ENCODE measurements at places on chromosomes 4 and X.

- no peak for DNase-seq
Observed at GRCh38 chr4:86927843-86928395, 6.9 kb upstream of the AFF1 start.

DNA sequence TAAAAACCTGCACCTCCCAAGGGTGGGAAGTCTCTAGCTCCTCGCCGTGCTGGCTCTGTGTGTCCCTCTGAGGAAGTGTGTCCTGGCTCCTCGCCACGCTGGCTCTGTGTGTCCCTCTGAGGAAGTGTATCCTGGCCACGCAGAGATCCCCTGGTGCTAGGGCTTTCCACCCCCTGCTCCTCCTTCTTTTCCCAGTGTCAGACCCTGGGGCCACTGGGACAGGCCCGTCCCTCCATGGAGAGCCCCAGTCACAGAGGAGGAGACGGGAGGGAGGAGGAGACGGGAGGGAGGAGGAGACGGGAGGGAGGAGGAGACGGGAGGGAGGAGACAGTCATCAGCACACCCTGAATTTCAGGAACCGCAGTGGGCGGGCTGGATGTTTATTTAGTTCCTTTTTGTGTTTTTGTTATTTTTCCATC lies 53.8 kb upstream of the HGFAC start:
- DNase-seq = no peak

- no peak for DNase-seq
Observed at GRCh38 chr4:685679-686412, 3.1 kb downstream of the SLC49A3 start.

DNA sequence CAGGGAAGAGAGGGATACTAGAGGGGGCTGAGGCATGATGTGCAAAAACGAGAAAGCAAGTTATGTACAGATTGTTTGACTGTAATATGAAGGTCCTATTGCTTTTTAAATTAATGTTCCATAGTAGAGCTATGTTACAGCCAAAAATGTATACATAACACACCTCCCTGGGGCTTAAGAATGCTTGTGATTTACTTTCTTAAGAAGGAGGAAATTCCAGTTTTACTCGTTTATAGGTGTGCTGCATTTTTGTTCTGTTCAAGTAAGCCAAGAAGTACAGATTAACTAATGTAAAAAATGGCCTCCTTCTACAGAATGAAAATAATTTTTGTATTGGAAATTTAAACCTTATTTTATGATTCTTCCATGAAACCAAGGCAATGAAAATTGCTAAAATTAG lies 614.4 kb upstream of the NR3C2 start:
- DNase-seq = no peak

DNA sequence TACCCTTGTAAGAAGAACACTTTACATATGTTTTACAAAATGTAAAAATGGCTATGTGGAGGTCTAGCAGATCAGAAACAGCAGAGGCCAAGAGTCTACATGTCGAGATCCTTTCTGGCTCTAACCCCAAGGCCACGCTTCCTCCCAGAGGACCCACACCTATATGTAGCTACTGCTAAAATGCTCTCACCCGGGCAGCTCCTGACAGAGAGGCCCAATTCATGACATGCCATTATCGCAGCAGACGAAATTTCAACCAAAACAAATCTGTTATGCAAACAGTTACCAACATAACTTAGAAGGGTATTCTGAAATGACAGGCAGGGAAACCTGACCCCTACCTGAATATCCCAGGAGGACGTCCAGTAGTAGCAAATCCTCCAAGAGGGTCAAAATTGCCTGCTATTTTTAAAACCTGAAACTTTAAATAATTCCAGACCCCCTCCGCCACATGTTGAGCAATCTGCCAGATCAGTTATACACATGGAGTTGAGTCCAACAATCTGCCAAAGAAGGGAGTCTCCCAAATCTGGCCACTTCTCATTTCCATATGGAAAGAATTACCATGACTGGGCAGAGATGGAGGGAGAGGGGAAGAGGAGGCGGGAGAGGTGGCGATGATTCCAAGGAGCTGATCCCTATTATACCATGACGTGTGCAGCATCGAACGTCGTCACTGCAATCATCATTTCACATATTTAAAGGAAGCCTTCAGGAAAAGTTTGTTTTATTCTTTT lies 192.9 kb upstream of the TBL1X start:
- no peak for DNase-seq

- DNase-seq = no peak
Observed at GRCh38 chrX:48789366-48790220, 3.2 kb downstream of the GATA1 start.

- peak; percentile 16 for DNase-seq
Observed at GRCh38 chrX:70444326-70444945, at the start of gene DLG3. Gene DLG3 (plus strand): TSS chrX:70444835. CDS start chrX:70445202, 367 bp downstream.

GRCh38 chrX:153647461-153648357 lies 706 bp downstream of the DUSP9 start:
- DNase-seq = no peak
